ENCODE measurements at places on chromosomes 1 and 21. TPM values are rescaled to one million over a fixed set of nuclear protein-coding genes. Genes with fewer than 3 reads are reported as not detected.

The FAAH gene
- total RNA-seq = 3.4 TPM

- DNase-seq = no peak
These were observed 414.1 kb upstream of the ESRRG start for GRCh38 chr1:217137210-217137881.

- DNase-seq = no peak
These were observed 259.5 kb downstream of the RGS7 start for GRCh38 chr1:241097479-241097878.

GRCh38 chr1:71015745-71016144 is 31.9 kb downstream of the PTGER3 start:
- no peak for DNase-seq

All from activated naive CD8-positive, alpha-beta T cell treated with anti-CD3 and anti-CD28 coated beads for 36 hours (primary cell).